Frontal cortex (tissue), 4 donors: ENCODE measurements at places on chromosomes 13 and 19.
A peak's percentile ranks its signal among the peaks of the same experiment; 100 is the strongest.

DNA sequence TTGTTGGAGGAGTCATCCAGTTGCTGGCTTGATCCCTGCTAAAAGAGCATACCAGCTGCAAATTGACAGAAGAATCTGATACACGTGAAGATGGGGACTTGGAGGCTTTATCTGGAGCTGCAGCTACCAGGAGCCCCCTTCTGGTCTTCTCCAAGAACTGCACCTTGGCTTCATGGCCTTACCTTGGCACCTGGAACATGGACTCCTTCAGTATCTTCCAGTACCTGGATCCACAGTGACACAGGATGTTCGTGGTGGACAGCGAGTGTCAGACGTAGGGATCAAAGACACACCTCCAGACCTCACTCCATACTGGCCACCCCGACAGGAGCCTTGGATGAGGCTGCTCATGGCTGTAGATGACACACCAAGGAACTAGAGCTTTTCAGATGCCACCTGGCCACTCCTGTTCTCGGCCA, 9.9 kb upstream of the ACSBG2 start:
- peak; percentile 24 for DNase-seq

DNA sequence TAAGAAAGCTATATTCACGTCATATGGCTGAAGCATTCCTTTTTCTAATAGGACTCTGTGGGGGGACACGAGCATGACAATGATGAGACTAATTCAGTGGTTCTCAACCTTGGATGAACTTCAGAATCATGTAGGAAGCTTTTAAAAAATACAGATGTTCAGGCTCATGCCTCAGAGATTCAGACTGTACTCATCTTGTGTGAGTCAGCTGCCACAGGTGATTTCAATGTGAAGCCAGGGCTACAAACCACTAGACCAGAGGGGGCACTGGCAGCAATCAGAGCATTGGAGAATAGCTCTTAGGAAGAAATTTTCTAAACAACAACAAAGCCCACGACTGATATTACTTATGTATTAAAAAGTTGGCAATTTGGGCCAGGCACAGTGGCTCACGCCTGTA, 91.7 kb downstream of the SERP2 start:
- DNase-seq = no peak

- peak; percentile 61 for DNase-seq
Measured at GRCh38 chr19:10797541-10798256, 38.3 kb downstream of the TMED1 start.

DNA sequence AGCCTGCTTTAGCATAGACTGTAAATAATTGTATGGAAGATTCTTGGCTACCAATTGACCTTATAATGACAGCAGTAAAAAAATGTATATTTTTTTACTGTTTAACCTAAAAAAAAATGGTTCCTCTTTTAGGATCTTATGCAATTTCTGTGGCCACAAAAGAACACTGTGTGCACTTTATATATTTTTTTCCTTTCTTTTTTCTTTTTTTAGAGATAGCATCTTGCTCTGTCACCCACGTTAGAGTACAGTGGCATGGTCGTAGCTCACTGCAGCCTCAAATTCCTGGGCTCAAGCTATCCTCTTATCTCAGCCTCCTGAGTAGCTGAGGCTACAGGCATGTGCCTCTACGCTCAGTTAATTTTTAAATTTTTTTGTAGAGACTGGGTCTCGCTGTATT, 6.1 kb downstream of the FLT3 start:
- no peak for DNase-seq

- DNase-seq = no peak
Measured at GRCh38 chr19:46341937-46342336, 5.0 kb upstream of the PPP5C start.

DNA sequence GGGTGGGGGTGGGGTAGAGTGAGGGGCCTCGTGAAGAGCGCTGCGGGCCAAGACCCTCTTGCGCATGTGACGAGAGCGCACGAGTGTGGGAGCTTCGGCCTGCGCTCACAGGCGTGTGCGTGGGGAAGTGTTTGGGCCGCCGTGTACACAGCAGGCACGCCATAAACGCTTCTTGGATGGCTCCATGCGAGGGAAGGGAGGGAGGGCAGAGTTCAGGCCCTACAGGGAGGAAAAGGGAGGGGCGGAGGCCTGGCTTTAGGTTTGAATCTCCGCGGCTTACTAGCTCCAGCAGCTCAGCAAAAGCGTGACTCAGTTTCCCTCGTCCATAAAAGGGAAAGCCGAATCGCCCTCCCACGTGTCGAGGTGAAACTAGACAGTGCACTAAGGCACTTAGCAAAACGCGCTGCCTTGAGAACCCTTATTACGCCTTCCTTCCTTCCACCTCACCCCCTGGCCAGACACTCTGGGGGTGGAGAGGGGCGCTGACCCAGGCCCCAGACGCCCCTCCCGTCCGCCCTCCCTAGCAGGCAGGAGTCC, 12.5 kb downstream of the GADD45B start:
- no peak for DNase-seq

DNA sequence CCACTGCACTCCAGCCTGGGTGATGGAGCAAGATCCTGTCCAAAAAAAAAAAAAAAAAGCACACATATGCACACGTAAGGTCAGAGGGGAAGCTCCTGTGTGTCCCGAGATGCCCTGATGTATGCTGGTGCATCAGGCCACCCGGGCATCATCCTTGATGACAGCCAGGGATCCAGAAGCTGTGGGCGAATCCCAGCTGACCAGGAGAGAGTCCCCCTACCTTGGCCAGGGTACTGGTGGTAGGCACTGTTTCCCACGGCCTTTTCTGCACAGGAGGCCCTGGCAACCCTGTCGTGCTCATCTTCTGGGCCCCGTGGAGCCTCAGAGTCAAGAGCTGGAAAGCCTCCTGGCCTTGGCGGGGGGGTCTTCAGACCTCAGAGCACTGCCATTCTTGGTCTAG, 14.0 kb downstream of the MYDGF start:
- no peak for DNase-seq

DNA sequence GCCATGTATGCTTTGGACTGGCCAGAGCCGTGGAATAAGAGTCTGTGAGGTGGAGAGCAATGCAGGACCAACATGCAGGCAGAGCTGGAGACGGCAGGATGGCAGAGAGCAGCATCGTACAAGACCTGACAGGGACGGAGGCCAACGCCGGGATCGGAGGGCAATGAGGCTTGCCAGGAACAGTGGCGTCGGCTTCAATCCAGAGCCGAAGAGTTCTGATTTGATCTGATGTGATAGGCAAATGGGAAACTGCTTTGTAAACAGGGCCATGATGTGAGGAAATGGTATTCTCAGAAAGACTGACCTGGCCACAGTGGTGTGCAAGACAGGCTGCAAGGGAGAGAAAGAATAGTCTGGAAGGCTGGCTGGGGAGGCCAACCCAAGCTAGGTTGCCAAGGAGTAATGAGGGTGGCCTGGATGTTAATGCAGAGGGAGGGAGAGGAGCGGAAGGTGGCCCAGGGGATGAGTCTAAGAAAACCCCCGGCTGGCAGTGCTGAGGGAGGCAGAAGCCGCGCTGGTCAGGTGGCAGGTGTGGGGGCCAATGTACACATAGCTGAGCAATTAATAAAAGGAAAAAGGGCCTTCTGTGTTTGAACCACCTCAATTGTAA, 26.7 kb downstream of the RCBTB2 start:
- no peak for DNase-seq

DNA sequence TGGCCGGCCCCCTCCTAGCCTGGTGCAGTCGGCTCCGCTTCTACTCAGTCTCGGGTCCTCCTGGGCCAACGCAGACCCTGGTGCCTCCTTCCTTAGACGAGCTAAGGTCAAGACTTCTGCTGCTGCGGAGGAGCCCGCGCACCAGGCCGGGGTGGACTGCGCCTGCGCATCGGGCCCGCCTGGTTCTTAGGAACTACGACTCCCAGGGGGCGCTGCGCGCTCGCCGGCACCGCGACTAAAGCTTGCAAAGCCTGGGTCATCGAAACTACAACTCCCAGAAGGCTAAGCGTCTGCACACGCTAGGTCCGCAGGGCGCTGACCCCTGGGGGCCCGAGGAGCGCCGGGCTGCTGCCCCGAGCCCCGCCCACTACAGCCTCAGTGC, at the start of gene ZNF835:
Gene ZNF835, minus strand, starts transcription at position 145 of the 382 bp plus-strand sequence. CDS start 6,559 bp downstream, outside the sequence.
- peak; percentile 91 for DNase-seq

DNA sequence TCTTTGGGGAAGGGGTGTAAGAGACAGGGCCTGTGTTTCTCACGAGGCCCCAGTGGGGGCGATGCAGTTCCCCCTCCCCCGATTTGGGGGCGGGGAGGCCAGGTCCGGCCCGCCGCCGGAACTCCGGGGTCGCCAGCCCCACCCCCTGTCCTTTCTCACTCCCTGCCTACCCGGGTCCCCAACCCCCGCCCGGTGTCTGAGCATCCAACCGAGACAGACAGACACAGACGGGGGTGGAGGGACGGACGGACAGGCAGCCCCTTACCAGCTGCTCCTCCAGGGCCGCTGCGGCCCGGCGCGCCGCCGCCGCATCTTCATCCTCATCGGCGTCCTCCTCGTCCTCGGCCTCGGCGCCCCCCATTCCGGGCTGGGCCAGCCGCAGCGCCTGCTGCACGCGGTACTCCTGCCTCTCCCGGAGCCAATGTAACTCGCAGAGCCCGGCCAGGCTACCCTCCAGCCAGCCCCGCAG, 397 bp downstream of the DACT3 start:
- DNase-seq = no peak

- DNase-seq = no peak
Measured at GRCh38 chr13:42284068-42284467, 12.1 kb downstream of the AKAP11 start.

GRCh38 chr19:53870485-53870844, 2.8 kb downstream of the MYADM start:
- peak; percentile 22 for DNase-seq

DNA sequence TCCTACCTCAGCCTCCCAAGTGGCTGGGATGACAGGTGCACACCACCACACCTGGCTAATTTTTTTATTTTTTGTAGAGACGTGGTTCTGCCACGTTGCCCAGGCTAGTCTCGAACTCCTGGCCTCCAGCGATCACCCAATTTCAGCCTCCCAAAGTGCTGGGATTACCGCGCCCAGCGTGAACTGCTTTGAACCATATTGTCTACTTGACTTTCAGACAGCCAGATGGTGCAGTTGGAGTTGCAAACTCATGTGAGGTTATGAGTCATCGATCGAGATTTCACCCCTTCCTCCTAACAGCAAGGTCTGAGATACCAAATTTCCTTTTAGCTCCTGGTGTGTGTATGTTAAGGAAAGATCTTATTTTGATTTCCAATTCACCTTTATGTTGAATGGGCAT, 2.7 kb downstream of the SLC27A1 start:
- DNase-seq = no peak

GRCh38 chr19:16345457-16345856, 20.8 kb downstream of the KLF2 start:
- DNase-seq = no peak
